ENCODE measurements at places on chromosomes 7 and 10.

DNA sequence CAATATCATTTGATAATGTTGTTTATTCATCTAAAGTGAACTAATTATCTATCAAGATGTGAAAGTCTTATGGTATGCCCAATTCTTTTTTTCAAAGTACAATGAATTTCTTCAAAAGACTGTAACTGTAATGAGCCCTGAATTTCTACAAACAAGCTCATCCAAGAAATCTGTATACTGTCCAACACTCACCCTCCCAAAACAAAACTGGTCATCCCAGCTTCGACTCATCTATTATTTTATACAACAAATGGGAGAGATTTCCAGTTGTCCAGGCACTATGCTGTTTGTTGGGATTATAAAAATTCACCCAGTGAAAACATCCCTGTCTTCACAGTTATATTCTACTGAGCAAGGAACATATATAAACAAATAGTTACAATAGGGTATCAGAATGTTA lies 806.9 kb downstream of the TNS3 start:
- DNase-seq: no peak

GRCh38 chr10:29525762-29526161 lies 109.0 kb downstream of the SVIL start:
- no peak for DNase-seq

DNA sequence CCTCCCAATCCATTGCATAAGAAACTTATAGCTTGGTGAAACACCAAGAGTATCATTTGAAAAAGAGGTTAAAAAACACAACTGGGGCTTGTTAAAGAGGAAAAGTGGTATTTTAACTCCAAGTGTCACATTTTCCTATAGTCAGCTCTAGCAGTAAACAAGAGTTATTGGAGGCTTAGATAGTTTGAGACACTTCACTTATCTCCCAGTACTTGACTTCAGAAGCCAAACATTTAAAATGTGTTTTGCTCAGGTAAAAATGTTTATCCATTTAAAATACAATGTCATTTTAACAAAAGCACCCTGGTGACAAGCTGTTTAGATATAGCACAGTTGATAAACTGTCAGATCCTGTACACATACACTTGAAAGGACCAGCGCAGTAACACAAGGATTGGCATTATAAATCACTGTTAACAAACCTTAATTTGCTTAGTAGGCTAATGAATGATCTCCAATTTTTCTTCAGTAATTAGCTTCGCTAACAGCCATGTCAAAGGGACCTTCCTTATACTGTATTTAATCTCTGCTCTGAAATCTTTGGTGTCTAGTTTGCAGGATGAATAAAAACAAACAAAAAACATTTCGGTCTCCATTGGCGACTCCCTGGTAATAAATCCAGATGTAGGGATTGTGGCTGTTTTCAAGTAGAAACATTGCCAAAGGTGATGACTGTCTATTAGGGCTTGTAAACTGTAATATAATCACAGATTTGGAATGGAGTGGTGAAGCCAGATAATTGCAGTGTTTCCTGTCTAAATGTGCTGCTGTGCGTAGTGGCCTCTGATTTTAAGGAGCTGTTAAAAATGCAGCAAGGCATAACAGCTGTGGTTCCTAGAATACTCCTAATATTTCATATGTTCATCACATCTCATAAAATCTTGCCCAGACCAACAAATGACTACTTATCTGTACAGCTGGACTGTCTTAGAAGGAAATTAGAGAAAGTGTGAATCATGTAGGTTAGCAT lies 545.1 kb downstream of the AUTS2 start:
- no peak for DNase-seq

- DNase-seq: no peak
These were observed 805 bp upstream of the HMX3 start for GRCh38 chr10:123134915-123135414.

- no peak for DNase-seq
These were observed 27.9 kb upstream of the SLC16A12 start for GRCh38 chr10:89563311-89563710.

DNA sequence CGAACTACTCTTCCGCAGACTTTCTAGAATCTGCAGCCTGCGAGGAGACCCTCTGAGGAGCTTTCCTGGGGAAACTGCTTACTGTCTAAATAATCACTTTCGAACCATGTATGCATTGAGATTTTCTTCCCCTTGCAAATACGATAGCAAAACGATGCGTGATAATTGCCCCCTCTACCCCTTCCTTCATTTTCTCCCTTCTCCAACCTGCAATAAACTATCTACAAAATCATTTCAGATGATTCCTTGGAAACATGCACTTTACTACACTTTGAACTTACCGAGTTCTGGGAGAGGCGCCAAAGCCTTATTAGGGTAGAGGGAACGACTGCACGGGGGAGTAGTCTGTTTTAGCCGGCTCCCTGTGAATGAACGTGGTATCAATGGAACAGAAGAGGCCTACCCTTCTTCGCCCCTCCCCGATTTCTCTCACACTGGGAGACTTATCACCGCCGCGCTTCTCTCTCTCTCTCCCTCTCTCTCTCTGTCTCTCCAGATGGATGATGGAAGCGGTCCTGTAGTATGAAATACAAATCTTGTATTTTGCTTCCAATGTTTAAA lies at the start of gene FGFBP3:
FGFBP3 (minus strand) TSS at position 370 of the 561 bp plus-strand sequence. CDS start 517 bp downstream, outside the sequence.
- no peak for DNase-seq

- no peak for DNase-seq
These were observed 35.1 kb downstream of the SMNDC1 start for GRCh38 chr10:110269374-110270318.

- no peak for DNase-seq
These were observed 4.2 kb upstream of the TCAF1 start for GRCh38 chr7:143906151-143906550.

DNA sequence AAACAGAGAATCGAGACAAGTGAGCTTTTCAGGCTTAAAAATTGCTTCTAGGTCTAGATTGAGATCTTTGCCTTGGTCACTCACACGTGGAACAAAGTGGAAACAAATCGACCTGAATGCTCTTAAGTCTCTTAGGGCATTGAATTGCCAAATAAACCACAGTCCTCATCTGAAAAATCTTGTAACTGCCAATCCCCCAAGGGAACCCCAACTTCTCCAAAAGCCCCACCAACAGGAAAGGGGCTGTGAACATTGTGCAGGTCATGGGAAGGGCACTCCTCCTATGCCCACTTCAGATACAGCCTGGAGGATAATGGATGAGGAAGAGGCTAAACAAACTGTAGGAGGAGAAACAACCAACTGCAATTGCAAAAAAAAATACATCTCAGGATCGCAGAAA lies 91.3 kb downstream of the DGKI start:
- DNase-seq: no peak

GRCh38 chr10:84424731-84425167 lies 96.4 kb downstream of the CCSER2 start:
- peak; percentile 50 for DNase-seq

DNA sequence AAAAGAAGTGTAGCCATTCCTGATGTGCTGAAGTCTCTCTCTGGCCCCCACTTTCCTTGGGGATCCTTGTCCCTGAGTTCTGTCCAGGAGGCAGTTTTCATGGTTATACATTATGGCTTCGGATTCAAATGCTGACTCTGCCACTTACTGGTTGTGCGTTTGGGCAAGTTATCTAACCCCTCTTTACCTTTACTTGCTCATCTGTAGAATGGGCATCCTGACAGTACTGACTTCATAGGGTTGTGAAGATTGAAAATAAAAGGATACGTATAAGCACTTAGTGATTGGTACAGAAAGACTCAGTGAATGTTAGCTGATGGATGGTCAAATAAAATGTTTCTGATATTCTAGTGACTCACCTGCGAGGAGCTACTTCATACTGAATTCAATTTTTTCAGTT lies 65.1 kb downstream of the TACR2 start:
- DNase-seq: no peak

- no peak for DNase-seq
These were observed 604.0 kb downstream of the LRMDA start for GRCh38 chr10:76035206-76036110.

GRCh38 chr7:142797391-142798377 lies 26.9 kb downstream of the PRSS2 start:
- no peak for DNase-seq

- peak; percentile 87 for DNase-seq
These were observed 69.9 kb upstream of the GTF2I start for GRCh38 chr7:74587435-74588126.

DNA sequence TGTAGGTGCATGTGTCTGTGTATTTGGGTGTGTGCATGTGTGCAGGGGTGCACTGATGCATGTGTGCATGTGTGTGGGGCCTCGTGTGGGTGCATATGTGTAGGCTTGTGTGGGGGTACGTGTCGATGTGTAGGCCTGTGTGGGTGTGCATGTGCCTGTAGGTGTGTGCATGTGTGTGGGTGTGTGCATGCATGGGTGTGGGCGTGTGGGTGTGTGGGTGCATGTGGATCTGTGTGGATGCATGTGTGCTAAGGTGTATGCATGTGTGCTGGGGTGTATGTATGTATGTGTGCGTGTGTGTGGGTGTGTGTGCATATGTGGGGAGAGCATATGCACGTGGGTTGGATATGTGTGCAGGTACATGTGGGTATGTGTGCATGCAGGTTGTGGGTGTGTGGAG lies 73.2 kb downstream of the NKX6-2 start:
- no peak for DNase-seq

DNA sequence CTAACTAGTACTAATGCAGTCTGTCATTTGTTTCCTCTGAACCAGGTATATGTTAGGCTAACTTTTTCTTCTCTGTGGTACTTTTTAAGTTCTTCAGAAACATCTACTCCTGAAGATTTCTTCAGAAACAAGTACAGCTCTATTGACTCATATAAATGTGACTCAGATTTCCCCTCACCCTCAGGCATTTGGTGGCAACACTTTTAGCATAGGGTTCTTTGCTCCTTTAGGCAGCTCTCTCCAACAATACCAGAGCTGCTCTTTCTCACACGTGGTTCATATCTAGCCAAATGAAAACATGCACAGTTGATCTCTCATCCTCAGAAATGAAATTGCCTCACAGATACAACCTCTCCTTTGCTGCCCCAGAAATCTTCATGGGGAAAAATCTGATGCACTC lies 939.8 kb downstream of the SORCS1 start:
- DNase-seq: no peak

GRCh38 chr7:21169667-21170580 lies 258.0 kb upstream of the SP4 start:
- no peak for DNase-seq

DNA sequence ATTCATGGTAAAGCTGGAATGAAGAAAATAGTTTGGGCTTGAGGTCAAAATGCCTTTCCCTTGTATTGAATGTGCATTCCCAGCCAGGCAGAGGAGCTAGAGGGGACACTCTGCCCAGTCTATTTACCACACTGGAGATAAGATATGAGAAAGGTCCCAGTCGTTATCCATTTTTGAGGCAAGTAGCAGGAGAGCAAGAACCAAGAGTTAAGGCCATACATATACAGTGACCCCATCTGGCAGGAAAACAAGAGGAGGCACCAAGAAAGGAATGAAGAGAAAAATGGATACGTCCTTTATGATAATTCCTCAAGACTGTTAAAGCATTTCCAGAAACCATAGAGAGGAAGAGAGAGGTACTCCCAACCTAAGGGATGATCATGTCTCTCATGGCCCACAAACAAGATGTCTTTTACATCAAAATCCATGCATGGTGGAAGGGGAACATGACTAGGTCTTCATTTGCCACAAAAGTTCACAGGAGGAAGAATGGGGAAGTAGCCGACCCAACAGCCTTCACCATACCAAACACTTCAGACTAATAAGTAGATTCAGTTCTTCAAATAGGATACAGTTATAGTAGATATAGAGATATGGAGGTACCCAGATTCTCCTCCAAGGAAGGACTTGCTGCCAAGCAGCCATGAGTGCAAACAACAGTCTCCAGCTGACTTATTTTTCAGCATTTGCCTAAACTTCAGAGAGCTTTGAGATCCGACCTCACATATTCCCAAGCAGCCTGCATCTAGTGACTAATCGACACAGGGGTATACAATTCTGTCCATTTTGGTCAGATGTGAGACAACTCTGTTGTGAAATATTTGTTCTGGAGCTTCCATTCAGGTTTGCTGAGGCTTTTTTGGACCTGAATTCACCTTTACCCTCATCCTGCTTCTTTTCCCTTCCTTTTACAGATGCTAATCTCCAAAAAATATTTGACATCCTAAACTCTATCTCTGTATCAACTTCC lies 61.1 kb upstream of the CCDC71L start:
- DNase-seq: no peak

GRCh38 chr10:112336556-112337201 lies 37.2 kb upstream of the ACSL5 start:
- DNase-seq: no peak

DNA sequence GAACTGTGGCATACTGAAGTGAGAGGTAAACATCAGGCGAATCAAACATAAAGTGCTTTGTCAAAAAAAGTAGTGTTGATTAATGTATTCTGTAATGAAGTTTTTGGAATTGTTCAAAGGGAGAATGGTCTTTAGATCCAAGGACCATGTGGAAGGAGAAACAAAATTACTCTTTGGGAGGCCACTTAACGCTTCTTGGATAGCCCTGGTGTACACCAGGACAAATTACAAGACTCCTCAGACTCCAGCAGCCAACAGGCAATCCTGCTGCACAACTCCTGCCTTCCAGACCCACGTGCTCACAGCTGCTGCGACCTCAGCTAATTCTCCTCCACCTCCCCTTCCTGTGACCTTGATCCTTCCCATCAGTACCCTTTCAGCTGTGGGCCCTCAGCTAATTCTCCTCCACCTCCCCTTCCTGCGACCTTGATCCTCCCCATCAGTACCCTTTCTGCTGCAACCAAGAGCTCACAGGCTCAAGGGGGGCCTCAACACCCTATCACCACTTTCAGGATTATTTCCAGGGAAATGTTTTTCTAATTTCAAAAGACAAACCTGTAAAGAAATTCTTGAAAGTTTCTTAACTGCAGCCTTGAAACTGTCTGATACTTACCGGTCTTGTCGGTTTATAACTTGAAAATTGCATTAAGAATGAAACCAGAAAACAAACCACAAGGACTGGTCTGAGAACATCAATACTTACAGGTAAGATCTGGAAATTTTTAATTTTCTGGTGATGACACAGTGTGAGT lies 29.7 kb upstream of the DDC start:
- DNase-seq: no peak

- no peak for DNase-seq
These were observed 129.5 kb downstream of the MAD1L1 start for GRCh38 chr7:2103071-2103898.

DNA sequence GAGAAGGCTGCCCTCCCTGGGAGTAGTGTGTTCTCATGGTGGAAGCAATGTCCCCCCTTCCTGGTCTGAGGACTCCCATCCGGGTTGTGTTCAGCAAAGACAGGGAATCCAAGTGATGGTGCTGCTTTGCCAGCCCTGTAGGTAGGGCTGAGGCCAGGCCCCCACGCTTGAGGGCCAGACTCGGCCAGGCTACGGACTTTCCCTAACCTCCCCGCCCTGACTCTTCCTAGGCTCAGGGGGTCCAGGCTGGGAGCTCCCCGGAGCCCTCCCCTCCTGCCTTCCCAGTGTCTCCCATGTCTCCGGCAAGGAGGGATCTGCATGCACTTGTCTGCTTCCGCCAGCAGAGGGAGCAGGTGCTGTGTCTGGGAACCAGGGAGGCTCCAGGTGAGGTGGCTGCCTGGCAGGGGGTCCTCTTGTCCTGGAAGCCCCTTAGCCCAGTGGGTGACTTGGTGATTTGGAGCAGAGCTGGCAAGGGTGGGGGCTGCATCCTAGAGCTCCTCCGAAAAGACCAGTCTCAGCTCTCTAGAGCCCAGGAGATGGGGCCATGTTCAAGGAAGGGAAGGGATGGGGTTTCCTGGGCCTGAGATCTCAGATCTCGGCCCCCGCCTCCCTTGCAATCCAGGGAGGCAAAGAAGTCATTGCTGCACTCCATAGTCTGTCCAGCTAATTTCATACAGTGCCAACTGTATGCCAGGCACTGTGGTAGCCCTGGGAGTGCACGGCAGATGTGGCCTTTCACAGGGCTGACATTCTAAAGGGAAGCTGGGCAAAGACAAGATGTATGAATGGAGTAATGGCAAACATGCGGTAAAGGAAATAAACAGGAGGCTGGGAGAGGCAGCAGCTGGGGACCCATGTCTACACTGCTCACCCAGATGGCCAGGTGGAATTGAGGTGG lies 20.3 kb upstream of the SFRP5 start:
- peak; percentile 89 for DNase-seq

Measured in H54 (cell line).